ENCODE measurements at places on chromosomes 1 and 21.

DNA sequence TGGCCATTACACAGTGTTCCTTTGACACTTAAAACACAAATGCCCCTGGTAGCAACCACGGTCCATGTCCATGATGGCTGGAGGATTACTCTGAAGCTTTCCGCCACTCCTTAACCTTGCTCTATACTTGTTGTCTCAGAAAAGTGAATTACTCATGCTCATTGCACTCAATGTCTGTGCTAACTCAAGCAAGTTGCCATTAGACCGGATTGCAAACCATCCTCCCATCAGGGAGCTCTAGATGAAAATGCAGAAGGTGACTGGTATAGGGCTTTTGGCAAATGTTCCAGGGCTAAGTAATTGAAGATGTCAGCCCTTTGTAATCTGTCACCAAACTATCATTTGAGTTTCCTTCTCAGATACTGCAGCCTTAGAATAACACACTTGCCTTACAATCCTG is 1288.3 kb upstream of the B3GALT2 start:
- DNase-seq: no peak

DNA sequence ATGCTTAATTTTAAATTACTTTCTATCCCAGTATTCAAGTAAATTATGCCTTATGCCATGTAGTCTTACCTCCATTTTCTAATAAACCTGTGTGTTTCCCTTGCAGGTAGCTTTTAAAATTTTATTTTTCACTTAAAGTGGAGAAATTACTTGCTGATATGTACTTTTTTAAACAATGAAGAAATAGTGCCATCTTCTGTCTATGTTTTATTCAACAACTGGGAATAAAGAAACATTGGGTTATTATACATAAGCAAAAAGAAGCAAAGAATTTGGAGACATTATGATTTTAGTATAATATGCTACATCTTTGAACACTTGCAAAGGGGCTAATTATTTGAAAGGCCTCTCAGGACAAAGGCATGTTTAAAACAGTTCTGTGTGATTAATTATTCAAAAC is 1912.9 kb downstream of the MRPL39 start:
- no peak for DNase-seq

DNA sequence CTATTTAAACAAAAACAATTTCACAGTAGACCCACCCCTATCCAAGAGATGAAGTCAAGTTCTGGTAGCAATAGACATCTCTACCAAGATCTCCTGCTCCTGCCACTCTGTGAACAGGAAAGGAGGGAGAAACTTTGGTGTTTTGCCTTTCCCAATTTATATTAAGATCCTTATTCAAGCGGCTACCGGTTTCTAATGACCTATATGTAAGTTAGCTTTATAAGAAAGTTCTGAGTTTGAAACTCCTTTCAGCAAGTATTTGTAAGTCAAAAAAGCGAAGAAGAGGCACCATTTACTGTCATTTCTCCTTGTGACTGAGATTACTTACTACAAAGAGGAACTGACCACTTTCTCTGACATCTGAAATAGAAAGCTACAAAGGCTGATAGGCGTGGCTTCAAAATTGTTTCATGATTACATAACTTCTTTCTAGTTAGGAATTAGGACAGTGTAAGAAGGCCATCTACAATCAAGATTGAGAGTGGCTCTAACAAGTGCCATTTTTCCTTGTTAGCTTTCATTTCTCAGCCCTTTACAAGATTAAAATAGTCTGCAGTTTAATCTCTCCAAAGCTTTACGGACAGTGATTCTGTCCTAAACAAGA is at the start of gene MNDA:
Gene MNDA (plus strand): TSS at position 448 of the 604 bp plus-strand sequence. CDS start 10,803 bp downstream, outside the sequence.
- DNase-seq: no peak

DNA sequence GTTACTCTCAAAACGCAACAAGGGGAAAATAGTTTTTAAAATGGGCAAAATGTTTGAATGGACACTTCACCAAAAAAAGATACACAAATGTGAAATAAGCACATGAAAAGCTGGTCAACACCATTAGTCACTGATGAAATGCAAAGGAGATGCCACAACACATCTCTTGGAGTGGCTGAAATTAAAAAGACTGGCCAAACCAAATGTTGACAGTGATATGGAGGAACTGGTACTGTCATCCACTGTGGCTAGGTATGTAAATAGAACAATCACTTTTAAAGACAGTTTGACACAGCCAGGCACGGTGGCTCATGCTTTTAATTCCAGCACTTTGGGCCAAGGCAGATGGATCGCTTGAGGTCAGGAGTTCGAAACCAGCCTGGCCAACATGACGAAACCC is 91.1 kb downstream of the POFUT2 start:
- no peak for DNase-seq

DNA sequence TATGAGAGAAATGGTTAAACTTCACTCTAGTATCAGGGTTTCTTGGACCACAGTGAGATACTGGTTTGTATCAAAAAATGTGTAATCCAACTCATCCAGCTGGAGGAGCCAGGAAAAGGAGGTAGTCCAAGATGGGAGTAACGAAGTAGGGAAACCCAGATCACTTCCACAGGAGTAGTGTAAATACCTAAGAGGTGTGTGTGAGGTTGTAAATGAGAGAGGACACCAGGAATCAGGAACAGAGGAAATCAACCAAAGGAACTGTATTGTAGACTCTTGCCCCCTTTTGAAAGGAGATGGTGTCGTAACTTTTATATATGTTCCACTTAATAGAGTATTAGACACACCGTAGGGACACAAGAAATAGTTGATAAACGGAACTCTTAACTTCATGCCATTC is 19.7 kb upstream of the TLCD4 start:
- DNase-seq: no peak

DNA sequence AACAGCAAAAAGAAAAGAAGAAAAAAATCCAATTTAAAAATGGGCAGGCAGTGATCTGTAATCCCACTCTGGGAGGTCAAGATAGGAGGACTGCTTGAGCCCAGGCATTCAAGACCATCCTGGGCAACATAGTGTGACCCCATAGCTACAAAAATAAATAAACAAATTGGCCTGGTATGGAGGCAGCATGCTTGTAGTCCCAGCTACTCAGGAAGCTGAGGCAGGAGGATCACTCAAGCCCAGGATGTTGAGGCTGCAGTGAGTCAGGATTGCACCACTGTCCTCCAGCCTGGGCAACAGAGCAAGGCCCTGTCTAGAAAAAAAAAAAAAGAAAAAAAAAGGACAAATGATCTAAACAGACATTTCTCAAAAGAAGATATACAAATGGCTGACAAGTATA is 99.6 kb downstream of the EIF4G3 start:
- no peak for DNase-seq

DNA sequence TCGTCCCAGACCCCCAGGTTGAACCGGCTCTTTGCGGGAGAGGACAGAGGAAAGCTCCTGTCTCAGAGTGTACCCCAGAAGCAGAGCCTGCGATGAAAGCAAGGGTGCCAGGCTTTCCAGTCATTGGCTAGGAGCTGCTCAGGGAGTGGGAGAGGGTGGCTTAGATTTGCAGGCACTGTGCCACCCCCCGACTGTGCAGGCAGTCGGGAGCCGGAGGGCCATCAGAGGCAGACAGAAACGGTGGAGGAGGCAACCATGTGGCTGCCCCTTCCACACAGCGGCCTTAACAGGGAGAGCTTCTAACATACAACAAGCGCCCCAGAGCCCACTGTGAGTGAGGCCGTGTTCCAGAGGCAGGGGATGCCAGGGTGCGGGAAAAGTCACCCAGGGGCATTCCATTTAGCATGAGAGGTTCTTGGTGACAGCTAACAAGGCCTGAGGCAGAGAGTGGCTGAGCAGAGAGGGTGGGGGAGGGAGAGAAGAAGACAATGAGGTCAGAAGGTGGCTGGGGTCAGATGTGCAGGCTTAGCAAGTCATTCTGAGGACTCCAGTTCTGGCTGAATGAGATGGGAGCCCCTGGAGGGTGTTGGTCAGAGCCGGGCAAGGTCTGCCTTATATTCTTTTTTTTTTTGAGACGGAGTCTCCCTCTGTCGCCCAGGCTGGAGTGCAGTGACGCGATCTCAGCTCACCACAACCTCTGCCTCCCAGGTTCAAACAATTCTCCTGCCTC is 9.5 kb upstream of the C1orf167 start:
- DNase-seq: no peak

DNA sequence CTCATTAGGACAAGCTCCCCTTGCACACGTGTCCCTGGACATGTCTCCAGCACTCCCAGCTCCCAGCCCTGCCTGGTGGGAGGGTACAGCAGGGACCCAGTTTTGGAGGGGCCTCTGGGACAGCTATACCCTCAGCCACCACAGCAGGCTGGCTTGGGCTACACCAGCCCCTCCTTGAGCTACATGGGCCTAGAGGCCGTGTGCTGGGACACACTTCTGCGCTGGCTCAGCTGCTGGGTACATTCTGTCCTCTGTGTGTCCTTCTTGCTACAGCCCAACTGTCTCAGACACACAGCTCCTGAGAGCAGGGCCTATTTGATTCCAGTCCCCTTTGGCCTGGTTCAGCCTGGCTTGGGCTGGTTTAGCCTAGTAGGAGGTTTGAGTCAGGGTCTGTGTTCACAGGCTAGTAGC is 26.7 kb downstream of the DMAP1 start:
- no peak for DNase-seq

Data from activated effector memory CD4-positive, alpha-beta T cell treated with Interleukin-2 at 50 U/mL for 16 hours (primary cell).